Stimulated activated CD4-positive, alpha-beta T cell treated with anti-CD3 and anti-CD28 coated beads, Interleukin-15, amount 100 ng/mL, for 48 hours (primary cell): ENCODE measurements at places on chromosomes 2 and 18.

GRCh38 chr2:143514413-143514812, 385.2 kb downstream of the ARHGAP15 start:
- DNase-seq, result no peak

- no peak for DNase-seq
These were observed 49.8 kb upstream of the ALPP start for GRCh38 chr2:232328516-232329460.

DNA sequence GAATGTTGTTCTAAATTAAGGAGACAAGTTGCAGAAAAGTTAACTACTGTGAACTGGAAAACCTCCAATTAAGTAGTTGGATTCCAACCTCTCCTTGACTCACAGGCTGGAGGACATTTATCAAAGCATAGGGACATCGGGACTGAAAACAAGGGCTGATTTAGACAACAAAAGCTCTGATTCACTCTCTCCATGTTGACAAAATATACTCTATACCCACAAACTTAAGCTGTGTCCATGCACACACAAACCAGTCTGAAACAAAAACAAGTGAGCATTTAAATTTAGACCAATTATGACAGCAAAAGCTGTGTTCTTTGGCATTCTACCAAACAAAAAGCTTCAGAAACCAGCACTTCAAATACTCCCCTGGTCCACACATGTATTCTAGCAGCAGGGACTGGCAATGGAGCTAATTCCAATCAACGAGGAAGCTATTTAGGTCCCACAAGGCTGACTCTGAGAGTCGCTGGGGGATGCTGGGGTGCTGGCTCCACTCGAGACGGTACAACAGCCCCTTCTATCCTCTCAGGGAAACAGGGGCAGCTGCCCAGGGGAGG, 71.4 kb downstream of the NXPH2 start:
- no peak for DNase-seq

DNA sequence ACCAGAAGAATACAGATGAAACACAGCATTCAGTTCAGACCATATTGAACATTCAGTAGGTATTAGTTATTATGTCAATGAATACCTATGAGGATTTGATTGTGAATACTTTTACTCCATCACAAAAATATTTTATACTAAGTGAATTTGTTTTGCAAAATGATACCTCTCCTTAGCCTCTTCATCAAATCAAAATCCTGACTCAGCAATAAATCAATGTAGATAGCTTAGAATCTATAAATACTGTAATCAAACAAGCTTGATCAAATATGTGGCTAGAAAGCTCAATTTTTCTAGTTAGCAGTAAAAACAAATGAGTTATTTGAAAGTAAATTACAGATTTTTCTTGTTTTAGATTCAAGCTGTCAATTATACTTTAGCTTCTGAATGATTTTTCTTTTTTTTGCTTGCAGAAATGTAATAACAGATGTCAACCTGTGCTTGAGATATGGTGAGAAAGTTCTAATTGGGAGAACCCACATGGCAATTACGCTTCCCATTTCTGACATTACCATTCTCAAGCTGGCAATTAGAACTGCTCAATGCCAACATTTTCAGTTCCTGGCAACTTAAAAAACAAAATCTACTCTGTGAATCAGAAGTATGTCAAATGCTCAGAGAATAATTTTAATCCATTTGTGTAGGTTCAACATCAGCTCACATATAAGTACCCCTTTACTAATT, 109.6 kb downstream of the PRELID3A start:
- DNase-seq, result no peak

DNA sequence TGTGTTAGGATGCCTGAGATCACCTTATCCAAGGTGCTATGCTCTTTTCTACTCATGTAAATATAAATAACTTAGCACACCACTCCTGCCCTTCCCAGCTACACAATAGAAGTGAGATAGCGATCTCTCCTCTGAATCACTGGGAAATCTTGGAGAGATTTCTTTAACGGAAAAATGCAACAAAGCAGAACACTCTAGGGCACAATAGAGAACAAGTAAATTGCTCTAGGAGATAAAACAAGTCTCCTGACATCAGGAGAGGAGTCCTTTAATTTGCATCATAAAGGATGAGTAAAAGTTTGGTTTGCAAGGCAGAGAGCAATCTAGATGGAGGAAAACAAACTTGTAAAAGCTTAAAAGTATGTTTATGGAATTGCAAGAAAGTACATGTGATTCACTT, 224.1 kb downstream of the PAX3 start:
- no peak for DNase-seq

DNA sequence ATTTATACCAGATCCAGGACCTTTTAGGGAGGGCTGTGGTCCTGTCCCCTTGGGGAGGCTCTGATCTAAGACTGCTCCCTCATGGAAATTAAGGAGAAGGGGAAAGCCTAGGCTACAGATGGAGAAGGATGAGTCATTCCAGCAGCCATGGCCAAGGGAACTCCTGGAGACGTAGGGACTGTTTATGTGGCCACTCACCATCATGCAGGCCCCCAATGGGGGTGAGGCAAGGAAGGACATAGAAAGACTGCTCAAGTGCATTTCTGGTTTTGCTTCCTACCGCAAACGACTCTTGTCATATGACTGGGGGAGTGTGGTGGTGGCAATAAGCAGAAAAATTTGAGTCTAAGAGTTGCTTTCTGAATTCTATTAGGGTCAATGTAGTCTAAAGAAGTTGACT, 54.0 kb upstream of the CYP1B1 start:
- DNase-seq, result no peak

GRCh38 chr2:138596403-138596802, 94.8 kb downstream of the SPOPL start:
- DNase-seq, result no peak

GRCh38 chr18:70698574-70698973, 409.7 kb downstream of the SOCS6 start:
- no peak for DNase-seq

DNA sequence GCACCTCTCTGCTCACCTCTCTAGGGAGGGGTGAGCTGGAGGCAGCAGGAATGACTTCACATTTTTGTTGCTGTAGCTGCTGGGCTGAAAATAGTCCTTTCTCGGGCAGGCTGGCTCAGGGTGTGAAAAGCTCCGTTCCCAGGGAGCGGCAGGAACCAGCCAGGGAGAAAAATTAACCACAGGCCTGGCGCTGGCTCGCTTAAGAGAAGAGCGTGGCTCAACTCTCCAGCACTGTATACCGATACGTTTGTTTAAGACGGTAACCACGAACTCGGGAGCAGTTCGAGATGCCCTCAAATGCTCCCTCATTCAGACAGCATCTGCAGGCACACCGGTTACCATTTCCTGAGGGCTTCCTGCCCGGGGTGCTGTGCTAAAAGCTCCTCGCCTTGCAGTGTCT, 129.6 kb downstream of the CELF4 start:
- no peak for DNase-seq

DNA sequence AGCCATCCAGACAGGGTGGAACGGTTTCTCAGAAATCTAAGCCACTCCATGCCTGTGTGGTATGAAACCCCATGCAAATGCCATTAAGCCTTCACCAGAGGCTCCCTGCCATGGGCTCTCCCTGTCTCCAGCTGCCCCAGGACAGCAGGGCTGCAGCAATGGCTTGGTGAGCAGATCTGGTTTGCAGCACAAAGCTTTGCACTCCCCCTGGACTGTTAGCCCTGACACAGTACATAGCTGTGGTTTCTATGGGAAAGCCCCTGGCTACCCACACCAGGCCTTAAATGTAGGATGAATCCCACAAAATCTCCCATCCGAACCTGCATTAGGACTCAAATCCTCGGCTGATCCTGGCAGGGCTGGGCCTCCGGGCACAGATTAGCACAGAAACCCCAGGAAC, 291.6 kb downstream of the TNS1 start:
- DNase-seq, result no peak

- DNase-seq, result no peak
These were observed 76.9 kb downstream of the NRXN1 start for GRCh38 chr2:50955081-50955480.

DNA sequence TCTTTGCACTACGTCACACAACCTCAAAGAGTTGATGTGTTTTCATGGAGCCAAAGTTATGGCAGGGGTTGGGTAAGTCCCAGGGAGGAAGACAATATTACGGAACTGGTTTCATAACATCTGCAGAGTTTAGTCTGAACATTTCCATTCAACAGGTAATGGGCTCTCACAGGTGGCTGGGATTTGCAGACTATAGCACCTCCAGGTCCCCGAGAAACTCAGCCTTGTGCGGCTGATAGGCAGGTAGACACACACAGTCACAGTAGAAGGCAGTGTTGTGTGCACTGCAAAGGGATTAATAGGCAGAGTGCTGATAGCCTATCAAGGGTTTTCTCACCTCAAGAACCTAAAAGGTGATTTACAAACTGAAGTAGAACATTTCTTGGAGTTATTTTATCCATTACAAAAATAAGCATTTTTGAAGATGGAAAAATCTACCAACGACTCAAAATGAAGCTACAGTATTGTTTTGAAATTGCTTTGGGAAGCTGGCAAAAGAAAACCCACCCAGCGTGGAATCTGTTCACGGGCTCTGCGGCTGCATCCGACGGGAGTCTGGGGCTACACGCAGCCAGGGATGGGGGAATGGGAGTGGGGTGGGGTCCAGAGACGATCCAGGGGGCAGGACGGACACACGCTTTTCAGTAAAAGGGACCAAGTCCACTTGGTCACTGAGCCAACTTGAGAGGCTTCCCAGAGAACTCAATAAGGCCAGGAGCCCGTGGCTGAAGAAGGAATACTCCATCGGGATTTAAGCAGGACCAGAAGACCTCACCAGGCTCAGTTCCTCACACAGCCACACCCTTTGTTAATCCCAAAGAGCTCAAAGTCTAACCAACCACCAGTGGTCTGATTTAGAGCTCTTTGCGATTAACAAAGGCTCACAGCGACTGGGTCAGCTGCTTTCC, 82.9 kb downstream of the CHRNA1 start:
- no peak for DNase-seq

DNA sequence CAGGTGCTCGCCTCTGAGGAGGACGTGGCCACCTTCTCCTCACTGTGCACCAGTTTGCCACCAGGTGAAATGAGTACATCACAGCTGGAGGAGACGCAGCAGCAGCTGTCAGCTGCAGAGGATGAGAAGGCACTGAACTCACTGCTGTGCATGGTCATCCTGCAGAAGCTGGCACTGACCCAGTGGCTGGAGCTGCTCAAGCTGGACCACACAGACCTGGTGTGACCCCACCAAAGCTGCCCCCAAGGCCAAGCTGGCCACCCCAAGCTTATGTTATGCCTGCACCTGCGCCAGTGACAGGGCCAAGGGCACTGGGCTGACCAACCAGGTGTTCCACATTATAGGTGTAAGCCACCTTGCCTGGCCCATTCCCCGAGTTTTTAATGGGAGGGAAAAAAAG, 19.3 kb downstream of the CLK1 start:
- DNase-seq, result no peak

DNA sequence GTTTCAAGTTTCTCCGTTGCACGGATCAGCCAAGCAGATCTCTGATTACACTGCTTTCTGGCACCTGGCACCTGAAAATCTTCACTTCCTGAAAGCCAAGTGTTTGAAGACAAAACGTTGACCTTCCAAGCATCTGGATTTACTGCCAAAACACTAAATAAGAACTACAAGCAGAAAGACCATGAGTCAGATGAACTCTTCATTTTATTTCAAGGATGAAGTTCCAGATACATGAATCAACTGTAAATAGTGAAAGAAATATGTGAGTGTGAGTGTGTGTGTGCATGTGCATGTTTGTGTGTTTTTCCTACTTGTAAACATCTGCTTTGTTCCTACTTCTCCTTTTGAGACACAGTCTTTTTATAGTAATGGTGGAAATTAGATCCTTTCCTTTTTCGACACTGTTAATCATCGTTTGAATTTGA, 60.0 kb upstream of the DTNA start:
- no peak for DNase-seq

DNA sequence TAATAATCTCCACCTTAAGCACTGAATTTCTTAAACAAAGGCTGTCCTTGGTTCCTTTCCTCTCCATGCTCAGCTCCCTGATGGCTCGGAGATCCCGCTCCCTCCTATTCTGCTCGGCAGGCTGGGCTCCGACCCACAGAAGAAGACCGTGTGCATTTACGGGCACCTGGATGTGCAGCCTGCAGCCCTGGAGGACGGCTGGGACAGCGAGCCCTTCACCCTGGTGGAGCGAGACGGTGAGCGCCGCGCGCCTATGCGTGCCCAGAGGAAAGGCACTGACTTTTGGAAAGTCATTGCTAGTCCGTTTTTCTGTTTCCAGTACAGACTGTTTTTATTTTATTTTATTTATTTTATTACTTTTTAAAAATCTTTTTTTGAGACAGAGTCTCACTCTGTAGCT, 9.6 kb downstream of the CNDP2 start:
- no peak for DNase-seq

GRCh38 chr2:240301256-240301795, 134.1 kb upstream of the GPC1 start:
- DNase-seq, result no peak

DNA sequence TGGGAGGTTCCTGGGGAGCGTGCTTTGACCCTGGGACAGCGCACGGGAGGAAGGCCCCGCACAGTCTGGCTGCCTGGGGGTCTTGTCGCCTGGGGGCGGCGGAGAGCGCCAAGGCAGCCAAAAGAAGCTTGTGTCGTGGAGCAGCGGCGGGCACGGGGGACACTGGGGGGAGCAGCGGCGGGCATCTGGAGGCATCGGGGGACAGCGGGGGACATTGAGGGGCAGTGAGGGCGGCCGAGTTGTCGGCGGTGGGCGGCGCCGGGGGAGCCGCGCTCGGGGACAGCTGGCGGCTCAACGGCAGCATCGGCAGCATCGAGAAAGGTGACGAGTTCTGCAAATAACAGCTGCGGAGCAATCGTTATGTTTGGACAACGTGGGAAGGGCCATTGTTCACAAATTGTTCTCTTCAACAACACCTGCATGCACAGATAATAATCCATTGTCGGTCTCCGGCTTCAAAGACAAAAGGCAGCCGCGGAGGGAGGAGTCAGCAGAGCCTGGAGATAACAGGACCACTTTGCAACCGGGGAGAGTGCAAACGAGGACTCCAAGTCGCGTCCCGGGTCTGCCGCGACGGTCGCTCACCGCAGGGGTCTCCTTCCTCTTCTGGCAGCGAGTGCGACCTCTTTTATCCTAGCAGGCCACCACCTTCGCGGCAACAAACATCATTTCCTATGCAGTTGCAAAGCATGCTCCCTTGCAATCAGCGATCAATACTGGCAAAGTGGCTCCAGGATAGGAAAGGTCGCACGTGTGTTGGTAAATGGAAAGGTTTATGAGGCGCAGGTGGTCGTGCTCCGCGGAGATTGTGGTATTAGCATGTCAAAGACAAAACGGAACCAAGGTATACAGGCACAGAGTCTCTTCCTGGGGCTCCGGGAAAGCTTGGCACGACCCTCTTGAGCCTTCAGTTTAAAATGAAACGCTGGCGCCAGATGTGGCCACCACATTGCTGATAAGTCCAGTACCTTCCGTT, 132.3 kb upstream of the DLX2 start:
- no peak for DNase-seq

DNA sequence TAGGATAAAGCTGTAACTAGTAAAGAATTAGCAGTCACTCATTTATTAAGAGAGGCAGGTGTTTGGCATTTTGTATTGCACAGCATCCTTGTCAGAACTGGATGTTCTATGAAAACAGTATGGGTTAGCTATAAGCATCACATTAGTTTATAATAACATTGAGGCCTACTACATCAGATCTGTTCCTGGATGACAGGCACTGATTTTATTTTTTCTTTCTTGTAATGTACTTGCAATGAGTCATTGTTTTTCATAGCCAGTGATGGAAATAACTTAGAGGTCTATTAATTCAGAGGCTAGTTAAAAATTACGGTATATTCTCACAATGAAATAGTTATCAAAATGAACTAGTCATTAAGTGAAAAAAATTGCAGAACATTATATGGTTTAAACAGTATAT, 13.0 kb upstream of the RMDN2 start:
- DNase-seq, result no peak

GRCh38 chr2:99572373-99573164, 82.8 kb upstream of the REV1 start:
- no peak for DNase-seq
